Umbilical cord (tissue), 2 donors: ENCODE measurements at places on chromosomes 1 and 21. TPM values are rescaled to one million over a fixed set of nuclear protein-coding genes. Genes with fewer than 3 reads are reported as not detected.

- peak; percentile 86 for DNase-seq
These were observed 22.4 kb downstream of the STPG1 start for GRCh38 chr1:24390924-24391782.

- DNase-seq = no peak
These were observed 5.2 kb downstream of the DUSP10 start for GRCh38 chr1:221736714-221737113.

ZBTB48 gene
- 24.1 TPM for total RNA-seq

DNA sequence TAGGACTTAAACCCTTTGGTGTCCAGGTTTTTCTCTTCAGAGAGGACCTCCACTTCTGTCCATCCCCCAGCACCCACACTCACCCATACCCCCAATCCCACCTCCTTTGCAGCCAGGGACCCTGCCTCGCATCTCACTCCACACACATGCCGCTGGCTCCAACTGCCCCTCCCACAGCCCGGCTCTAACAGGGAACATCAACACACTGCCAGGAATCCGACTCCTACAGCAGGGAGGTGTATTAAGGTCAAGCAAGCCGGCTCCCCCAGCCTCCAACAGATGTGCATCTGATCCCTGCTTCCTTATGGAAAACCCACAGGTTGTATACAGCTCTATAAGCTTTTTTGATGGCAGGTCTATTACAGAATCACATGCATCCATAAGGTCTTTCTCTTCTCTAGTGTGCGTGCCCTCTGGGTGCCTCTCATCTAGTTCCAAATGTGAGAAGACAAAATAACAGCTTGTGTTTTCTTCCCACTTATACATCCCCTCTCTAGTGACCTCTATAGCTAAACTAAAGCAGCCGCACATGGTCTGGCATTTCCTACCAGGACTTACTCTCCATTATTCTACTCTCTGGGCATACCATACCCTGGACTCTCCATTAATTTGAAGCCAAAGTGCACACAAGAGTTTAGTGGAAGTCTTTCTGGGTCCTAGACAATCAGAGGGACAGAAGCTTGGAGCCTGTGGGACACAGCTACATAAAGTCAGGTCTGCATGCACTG lies 16.3 kb downstream of the PIK3C2B start:
- no peak for DNase-seq

GPA33 gene
- total RNA-seq = 0.72 TPM
